Stimulated activated CD4-positive, alpha-beta T cell treated with anti-CD3 and anti-CD28 coated beads, Interleukin-2, amount 100 ng/mL, for 48 hours (primary cell): ENCODE measurements at places on chromosomes 7 and 10.

DNA sequence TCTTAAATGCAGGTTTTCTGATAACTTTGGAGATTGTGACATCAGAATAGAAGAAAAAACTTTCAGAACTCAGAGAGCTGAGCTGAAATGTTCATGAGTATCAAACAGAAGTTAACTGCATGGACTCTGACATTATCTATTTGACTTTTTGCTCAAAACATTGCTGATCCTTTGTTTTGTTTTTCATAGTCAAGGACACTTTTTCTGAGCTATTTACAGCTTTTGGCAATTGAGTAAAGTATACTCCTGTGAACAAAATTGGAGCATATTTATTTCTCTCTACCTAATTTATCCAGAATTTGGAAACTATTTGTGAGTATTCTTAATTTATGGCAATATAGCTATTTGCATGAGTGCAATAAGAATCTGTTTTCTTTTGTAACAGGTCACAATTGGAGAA is 11.1 kb downstream of the KCP start:
- no peak for DNase-seq

DNA sequence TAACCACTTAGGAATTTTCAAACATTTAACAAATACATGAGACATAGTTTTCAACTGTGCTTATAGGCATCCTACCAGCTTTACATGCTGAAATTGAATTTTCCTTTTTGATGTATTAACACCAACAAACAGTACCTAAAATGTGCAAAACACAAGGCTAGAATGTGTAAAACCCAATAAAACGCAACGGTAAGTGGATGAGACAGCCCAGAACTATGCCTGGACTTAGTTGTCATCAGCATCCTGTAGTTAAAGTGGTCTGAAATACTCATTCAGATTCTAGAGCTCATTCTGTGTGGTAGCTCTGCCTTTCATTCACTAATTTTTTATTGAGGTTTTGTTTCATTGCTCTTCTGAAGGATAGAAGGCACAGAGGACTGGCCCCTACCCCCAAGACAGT is 137.1 kb downstream of the BMPER start:
- DNase-seq, result no peak

- DNase-seq, result no peak
These were observed 577.4 kb upstream of the ANKRD30A start for GRCh38 chr10:36547965-36548364.

DNA sequence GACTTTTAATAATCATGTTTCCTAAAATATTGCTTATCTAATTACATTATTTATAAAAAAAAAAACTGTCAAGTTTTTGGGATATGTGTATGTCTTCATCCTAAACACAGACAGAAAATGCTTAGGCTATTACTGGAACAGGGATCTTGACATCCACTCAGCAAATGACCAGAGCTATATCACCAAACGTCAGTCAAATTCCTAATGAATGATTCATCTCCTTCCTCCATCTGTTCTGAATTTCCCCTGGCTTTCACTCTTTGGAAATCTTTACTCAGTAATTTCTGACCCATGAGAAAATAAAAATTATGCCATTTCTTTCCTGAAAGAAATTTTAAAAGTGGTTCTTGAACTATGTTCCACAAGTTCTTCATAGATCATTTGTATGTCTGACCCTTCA is 552.4 kb upstream of the KCND2 start:
- DNase-seq, result no peak

GRCh38 chr7:59079-60016 is 133.0 kb upstream of the FAM20C start:
- no peak for DNase-seq

DNA sequence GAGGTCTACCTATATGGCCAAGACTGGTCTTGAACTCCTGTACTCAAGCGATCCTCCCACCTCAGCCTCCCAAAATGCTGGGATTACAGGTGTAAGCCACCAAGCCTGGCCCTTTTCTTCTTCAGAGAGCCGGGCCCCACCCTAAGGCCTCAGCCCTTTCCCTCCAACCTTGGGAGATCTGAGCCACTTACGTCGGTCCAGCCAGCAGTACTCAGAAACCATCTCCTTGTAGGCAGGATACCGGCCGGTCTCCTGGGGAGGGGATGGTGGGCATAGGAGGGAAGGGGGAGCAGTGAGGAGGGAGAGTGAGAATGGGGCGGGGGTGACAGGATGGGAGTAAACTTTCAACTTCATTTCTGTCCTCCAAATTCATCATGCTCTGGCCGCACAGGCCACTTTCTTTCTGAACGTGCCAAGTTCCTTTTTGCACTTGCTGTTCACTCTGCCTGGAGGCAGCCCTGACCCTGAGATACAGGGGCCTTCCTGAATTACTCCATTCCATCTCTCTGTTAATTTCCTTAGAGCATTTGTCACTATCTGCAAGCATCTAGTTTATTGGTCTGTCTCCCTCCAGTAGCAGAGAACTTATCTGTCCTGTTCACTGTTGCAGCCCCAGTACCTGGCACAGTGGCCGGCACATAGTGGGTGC is 10.4 kb downstream of the PDZD7 start:
- DNase-seq, result no peak

DNA sequence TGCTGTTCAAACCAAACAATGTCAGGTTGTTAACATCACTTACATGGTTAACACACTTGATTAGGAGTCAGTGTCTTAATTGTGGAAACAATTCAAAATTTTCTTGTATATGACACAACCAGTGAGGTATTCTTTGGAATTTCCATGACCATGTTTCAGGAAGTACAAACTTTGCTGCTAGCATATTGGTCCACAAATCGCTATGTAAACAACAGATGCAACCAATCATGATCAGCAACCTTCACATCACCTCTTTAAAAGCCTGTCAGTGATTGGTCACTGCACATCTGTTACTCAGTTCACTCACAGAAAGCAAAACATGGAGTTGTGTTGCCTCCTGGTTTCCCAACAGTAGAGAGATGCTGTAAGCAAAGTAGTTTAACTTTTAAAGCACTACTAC is 108.9 kb upstream of the FAM3C start:
- DNase-seq, result no peak
